ENCODE measurements at places on chromosomes 12 and 14.

GRCh38 chr12:38141239-38141638, 175.3 kb upstream of the ALG10B start:
- no peak for DNase-seq

- DNase-seq: no peak
Observed at GRCh38 chr12:64673490-64674169, 63.3 kb downstream of the RASSF3 start.

DNA sequence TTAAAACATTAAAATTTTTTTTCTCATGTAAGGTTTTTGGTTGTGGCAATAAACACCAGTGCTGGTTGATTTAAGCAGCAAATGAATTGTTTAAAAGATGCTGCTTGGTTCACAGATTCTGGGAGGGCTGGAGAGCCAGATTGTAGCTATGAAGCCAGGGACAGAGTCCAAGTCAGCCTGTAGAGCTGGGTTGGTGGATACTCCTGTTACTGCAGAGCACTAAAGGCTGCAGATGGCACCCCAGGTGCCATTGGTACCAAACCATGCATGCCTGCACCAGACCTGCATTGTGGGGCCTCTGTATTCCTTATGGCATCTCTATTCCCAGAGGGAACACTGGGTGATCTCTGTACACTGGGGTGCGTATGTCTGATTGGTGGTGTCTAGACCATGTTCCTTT, 113.3 kb downstream of the SNAPC1 start:
- DNase-seq: no peak

DNA sequence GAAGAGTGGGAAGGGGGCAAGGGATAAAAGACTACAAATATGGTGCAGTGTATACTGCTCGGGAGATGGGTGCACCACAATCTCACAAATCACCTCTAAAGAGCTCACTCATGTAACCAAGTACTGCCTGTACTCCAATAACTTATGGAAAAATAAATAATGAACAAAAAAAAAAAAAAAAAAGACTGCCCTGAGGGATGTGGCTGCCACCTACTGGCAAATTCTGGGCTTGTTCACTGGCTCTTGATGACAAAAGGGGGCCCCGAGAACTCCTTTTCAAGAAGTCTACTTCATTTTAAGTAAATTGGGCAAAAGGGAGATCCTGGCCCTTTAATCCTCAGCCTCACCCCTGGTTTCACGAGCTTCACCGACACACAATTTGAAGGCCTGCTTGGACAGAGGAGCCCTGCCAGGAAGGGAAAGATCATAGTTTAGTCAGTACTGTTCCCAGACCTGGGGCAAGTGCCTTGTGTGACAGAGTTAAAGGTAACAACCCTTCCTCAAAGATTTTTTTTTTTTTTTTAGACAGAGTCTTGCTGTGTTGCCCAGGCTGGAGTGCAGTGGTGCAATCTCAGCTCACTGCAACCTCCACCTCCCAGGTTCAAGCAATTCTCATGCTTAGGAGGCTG, 26.1 kb upstream of the STAC3 start:
- no peak for DNase-seq

GRCh38 chr12:123067654-123068053, 83.2 kb downstream of the PITPNM2 start:
- no peak for DNase-seq

DNA sequence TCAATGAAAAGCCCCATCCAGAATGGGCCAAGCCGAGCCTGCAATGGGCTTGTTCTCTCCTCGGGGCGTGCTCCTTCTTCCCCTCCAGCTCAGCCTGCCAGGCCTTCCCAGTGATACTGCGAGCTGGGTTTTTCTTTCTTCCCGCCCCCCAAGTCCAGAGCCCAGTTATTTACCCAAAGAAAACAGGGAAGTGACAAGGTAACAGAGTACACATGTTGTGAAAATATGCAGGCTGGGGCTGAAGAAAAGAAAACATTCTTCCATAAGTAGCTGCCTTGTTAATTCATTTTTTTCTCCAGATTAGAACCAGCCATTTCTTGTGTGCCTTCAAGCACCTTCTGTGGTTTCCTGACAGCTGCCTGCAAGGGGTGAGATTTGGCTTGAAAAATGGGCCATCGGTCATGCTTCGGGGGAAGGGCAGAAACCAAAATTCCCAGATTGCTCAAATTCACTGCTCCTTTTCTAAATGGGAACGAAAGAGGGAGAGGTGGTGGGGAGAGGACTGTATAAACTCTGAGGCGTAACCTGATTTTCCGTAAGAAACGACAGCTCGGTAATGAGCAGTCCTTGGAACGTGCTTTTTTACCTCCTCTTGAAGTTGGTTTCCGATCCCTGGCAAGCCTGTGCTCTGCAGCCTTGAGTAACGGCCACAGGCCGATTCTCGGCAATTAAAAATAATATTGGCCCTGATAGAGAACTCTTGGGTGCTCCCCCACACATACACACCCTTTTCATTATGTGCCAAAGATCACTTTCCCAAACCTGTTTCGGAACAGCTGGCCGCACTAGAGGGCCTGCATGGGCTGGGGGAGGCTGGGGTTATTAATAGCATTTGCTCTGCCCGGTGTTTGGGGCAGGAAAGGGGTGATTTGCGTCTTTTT, 229.4 kb downstream of the ZFP36L1 start:
- DNase-seq: no peak

DNA sequence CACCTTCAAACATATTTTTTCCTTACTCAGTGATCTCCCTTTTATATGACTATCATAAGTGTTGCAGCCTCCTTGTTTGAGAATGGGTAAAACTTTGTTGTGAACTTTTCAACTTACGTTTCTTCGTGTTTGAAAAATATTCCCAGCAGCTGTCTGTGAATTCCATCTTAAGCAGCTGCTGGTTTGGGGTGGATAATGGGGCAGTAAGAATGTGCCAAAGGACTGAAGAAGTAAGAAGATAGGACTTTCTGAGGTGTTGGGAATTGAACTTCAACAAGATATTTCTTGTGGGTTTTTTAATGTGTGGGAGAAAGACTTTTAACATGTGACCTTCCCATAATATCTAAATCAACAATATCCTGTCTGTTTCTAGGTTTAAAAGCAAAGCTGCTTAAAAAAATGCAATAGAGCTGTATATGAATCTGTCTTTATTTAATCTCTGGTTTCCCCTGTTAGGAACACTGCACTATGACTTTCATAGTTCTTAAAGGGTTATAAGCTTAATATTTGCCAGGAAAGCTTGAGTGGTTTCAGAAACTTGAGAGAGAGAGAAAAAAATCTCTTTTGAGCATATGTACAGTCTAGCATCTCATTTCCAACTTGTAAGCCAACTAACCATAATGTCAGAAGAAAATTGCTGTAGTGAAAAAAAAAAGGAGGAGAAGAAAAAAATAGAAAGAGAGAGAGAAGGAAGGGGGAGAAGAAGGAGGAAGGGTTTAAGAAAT, 1659.2 kb upstream of the FLRT2 start:
- no peak for DNase-seq

DNA sequence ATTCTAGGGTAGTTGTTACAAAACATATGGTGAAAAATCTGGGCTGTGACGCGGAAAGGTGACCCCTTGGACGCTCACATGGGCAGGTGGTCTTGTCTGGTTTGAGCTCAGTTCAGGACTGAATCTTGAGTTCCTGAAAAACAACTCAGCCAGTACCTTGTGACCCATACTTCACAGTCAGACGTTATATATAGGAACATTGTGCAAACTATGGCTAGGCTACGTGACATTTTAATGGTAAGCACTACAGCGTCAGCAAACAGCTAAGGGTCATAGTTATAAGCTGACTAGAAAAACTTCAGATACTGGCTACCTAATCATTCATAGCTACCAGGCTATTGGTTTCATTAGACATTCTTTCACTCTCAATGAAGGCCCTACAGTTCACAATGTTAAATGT, 14.8 kb upstream of the EDDM3A start:
- DNase-seq: no peak

DNA sequence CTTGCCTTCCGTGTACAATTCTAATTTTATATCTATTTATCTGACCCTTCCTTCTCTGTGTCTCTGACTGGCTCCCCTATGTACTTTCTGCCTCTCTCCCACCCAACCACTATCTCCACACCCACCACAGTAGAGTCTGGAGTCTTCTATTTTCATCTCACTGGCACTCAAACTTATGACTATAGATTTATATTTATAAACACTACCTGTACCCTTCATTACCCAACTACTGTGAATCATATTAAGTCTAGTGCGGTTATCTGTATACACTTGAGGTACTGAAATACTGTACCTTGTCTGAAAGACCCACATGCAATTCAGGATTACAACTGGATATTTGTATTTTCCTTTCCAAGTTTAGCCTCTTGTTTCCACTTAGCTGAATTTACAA, 36.1 kb downstream of the ATP2B1 start:
- no peak for DNase-seq

DNA sequence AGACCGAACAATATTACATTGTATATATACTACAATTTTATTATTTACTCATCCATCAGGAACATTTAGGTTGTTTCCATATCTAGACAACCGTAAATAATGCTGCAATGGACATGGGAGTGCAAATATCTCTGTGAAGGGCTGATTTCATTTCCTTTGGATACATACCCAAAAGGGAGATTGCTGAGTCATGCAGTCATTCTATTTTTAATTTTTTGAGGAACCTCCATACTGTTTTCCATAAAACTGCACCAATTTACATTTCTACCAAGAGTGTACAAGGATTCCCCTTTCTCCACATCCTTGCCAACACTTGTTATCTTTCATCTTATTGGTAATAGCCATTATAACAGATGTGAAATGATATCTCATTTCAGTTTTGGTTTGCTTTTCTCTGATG, 84.7 kb downstream of the SLC41A2 start:
- no peak for DNase-seq

DNA sequence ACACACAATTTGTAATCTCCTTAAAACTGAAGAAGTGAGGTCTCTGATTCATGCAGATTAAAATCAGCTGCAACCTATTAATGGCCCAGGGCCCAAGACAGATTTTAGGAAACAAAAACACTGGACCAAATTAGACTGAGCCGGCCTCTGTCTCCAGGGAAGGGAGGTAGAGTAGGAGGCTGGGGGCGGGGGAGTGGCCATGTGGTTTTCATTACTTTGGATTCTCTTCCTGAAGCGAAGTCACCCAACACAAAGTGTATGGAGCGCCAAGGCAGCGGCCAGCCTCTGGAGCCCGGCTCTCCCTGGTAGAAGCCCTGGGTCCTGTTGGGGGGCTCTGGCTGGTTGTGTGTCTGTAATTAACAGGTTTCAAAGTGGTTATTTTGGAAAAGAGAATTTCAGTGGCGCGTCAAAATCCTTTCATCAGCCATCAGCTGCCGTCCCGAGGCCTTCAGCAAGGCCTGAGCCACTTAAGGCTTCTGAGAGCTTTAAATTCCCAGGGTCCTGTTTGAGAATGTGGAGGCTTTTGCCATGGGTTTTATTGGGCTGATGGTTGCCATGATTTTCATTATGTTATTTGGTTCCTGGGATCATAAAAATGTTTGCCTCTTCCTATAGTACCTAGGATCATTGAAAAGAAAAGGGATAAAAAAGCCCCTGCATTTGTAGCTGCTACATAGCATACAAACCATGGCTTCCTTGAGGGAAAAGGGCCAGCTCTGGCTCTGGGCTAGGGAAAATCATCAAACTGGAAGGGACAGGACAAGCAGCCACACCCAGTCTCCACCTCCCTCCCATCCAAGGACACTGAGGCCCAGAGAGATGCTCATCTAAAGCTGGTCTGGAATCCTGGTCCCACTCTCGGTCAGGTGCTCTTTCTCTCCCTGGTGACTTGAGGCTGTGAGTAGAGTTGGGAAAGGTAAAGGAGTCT, 282.4 kb downstream of the ZFP36L1 start:
- no peak for DNase-seq

- DNase-seq: no peak
Observed at GRCh38 chr14:54653712-54654469, 87.0 kb downstream of the SAMD4A start.

GRCh38 chr12:71335963-71336257, 103.7 kb upstream of the LGR5 start:
- DNase-seq: no peak

GRCh38 chr12:117359029-117359845, 2.2 kb downstream of the NOS1 start:
- DNase-seq: no peak

DNA sequence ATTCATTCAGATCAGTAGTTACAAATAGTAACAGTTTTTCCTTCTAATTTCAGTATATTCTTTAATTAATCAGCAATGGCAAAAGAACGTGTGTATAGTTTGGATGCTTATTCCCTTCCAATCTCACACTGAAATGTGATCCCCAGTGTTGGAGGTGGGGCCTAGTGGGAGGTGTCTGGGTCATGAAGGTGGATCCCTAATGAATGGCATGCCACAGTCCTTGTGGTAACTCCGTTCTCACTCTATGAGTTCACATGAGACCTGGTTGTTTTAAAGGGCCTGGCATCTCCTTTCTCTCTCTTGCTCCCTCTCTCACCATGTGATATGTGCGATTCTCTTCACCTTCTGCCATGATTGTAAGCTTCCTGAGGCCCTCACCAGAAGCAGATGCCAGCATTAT, 18.9 kb upstream of the SYNDIG1L start:
- no peak for DNase-seq

- no peak for DNase-seq
Observed at GRCh38 chr14:101215927-101216326, 312.4 kb upstream of the RTL1 start.

DNA sequence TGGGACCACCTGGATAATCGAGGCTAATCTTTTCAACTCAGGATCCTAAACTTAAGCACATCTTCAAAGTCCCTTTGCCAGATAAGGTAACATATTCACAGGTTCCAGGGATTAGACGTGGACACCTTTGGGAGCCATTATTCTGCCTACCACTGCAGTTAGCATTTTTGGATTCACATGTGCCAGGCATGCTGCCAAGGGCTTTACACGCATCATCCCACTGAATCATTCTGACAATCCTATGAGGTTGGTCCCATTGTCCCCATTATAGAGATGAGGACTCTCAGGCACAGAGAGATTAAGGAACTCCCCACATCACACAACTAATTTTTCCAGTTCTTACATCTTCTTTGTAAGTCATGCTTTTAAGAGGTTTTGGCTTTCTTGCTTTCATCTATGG, 34.5 kb downstream of the RTN1 start:
- no peak for DNase-seq

DNA sequence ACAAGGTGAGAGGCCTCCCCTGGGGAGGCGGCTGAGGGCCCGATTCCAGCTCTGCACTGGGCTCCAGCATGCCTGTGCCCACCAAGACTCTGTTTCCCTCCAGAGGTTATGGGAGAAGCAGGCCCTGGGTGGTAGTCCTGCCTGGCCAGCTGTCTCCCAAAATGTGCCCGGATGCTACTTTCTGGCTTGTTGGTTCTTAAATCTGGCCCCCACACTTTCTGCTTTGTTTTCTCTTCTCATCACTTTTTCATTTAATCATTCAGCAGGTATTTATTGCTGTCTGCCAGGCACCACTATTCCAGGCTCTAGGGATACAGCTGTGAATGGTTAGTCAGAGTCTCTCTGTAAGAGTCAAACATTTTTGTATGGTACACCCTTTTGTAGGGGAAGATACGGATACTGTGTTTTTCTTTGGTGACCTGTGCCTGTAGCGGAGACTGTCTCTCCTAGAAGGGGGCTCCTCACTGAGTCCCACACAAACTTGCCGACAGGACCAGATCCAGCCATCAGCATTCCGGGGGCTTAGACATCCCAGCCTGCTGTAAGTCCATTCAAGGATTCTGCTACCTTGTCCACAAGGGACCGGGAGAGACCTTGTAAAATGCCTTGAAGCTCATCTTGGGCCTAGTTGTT, 3.8 kb downstream of the DHRS2 start:
- DNase-seq: no peak

GRCh38 chr14:51394384-51394783, 154.3 kb downstream of the TMX1 start:
- DNase-seq: no peak

All from stimulated activated CD8-positive, alpha-beta memory T cell treated with anti-CD3 and anti-CD28 coated beads, Interleukin-4, amount 100 ng/mL, for 1 hour (primary cell).